Fibroblast of lung (primary cell): ENCODE measurements at places on chromosomes 4 and X. TPM values are rescaled to one million over a fixed set of nuclear protein-coding genes. Genes with fewer than 3 reads are reported as not detected.
A peak's percentile ranks its signal among the peaks of the same experiment; 100 is the strongest.

DNA sequence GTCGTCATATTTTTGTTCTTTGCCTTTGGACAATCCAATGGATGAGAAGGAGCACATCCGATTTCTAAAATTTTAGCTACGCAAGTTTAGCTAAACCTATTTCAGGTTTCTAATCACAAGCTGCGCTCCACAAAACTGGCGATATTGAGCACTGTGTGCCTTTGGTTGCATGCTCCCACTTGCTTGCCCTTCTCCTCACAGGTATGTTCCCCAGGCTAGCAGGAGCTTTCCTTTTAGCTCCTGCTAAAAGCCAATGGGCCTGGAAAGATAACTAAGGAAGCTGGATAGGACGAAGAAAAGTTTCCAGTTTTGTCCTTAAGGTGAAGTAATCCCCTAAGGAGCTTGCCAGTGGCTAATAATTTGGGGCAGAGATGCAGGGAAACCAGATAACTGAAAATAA is 975.2 kb downstream of the FSTL5 start:
- DNase-seq, result no peak

DNA sequence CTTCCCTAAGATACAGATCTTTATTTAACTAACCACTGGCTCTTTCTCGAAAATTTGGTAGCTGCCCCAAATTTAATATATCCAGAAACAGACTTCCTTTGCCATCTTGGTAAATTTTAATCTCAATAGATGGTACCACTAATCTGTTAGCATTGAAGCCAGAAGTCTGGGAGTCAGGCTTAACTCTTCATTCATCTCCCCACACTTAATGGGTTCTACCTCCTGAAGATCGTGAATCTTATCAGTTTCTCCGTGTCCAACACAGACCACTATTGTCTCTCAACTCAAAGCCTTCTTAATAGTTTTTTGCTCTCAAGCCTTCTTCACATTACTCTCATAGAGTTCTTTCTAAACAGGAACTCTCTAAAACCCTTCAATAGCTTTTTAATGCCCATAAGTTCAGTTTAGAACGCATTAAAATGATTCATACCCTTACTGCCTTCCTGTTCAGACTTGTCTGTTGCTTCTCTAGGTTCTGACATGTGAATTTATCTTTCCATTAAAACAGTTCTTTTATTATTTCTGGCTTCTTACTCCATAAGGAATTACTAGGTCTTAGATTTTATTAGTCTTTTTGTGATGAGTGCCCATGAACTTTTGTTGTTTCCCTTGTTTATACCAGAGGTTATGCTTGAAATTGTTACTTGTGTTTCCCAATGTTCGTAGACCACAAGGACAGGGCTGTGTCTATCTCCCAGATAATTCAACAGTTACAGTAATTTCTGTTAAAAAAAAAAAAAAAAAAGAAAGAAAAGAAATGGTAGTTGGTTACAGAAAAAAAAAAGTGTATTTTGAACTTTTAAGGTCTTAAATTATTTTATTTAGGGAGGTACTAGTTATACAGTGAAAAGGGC is 54.7 kb downstream of the SMARCAD1 start:
- no peak for DNase-seq

DNA sequence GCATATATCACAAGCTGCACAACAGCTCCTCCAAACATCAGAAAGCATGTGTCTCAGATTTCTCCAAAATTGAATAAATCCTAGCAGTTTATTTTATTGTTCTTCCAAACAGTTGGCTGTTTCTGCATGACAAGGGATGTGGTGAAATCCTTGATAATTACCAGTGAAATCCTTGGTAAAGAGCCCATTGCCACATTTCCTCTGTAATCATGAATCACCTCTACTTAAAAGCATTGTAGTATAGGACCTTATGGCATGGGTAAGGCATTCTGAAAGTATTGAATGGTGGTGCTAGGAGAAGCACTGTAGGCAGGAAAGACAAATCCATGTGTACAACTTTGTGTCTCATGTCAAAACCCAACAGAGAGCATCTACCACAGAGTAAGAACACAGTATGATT is 135.8 kb upstream of the NDST3 start:
- no peak for DNase-seq

DNA sequence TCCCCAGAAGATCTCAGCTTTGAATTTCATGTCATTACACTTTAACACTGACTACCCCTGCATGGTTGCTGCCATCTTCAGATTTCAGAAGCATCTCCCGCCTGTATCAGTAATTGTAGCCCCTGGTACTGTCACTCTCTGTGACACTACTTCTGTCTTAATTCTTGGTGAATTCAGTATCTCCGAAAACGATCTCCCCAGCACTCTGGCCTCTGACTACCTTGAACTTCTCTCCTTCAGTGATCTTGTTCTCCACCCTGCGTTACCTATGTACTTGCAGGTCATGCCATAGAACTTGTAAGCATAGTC is 53.8 kb upstream of the ABCG2 start:
- no peak for DNase-seq

DNA sequence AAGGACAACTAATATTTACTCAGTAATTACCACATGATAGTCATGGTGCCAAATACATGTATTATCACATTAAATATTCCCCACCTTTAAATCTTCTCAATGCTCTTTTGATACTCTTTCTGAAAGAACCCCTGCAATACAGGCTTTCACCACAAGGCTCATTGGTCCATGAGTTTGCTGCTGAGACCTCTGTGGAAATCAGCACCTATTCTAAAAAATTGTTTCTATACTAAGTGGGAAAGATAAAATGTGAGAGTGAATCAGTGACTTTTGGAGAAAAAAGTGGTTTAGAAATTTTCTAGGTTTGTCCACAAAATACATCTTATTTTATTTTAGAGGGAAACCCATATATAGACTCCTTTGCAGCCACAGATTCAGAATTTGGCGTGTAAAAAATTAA is 257.3 kb downstream of the ZIC3 start:
- DNase-seq, result no peak

GRCh38 chr4:4524364-4524763 is 17.5 kb downstream of the STX18 start:
- no peak for DNase-seq

DNA sequence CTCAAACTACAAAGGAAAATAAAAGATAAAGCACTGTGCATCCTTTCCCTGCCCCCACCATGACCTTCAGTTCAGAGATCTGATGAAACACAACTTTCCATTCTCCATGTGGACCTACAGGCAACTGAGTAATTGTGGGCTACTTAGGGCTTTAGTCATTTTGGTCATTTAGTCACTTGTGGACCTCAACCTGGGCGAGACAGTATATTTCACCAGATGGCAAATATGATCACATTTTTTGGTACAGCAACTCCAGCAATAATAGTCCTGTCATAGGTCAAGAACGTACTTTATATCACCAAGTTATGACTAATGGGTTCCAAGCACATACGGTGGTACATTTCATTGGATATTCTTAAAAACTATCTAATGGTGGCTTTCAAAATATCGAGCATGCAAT is 141.2 kb downstream of the PDGFC start:
- DNase-seq, result peak; percentile 60

- DNase-seq, result no peak
Measured at GRCh38 chrX:20585782-20586181, 319.1 kb upstream of the RPS6KA3 start.

GRCh38 chr4:70759627-70760026 is 37.9 kb downstream of the RUFY3 start:
- DNase-seq, result no peak

DNA sequence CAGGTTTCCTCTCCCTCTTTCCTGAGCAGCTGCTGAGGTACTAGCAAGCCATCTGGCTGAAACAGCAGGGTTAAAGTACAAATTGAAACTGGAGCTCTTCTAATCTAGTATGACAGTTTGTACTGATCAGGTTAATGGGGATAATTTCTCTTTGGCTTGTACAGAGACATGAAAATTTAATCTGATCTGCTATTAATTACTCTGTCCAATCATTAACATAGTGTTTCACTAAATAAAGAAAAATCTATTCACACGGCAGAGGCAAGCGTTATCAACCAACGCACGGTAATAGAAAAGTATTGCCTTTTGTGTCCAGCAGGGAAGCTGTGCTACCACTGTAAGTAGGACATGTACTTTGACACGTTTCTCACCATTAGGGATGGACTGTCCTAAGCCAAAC is 71.1 kb downstream of the IGSF1 start:
- DNase-seq, result no peak

GRCh38 chr4:47031751-47032404 is 511 bp downstream of the GABRB1 start:
- no peak for DNase-seq

DNA sequence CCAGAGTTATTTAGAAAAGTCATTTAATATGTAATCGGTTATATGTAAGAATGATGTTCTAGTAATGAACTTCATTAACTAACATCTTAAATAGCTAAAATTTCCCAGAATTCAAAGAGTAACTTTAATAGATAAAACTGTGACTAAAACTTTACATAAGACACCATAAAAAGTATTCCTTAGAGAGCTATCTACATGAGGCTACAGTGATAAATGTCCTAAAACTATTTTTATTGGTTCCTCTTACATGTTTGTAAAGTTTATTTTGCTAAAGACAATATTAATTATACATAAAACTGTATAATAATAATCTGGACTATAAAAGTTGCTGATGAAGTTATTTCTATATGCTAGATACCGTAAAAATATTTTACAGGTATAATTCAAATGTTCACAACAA is 897.7 kb upstream of the EPHA5 start:
- DNase-seq, result no peak

GRCh38 chrX:10607233-10607632 is 13.2 kb downstream of the MID1 start:
- DNase-seq, result no peak

- peak; percentile 51 for DNase-seq
Measured at GRCh38 chr4:165201806-165202205, 5.6 kb upstream of the KLHL2 start.

DNA sequence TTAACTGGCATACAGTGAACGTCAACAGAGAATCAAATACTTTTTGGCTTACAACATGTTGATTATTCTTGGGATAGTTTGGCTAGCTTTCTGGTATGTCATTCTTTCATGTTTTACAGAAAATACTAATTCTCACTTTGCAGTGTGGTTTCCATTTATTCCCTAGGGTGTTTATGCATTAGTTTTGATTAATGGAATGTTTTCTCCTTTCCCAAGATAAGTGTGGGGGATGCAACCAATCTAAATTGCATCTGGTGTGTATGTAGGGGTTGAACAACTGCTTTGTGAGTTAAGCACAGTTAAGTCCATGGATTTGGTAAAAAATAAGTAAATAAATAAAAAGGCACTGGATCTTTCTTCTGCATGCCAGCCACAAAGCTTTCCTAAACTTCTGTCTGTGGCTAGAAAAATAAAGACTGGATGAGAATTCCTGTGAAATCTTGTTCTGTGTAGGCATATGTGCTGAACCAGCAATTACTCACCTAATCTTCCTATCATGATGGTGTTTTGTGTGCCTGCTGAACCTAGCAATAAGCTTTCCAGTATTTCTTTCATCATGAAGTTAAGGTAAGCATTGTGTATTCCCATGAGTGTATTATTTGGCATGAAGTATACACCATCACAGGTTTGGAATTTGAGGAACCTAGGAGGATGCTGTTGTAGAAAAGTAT is 50.6 kb upstream of the TENM3 start:
- DNase-seq, result peak; percentile 93

DNA sequence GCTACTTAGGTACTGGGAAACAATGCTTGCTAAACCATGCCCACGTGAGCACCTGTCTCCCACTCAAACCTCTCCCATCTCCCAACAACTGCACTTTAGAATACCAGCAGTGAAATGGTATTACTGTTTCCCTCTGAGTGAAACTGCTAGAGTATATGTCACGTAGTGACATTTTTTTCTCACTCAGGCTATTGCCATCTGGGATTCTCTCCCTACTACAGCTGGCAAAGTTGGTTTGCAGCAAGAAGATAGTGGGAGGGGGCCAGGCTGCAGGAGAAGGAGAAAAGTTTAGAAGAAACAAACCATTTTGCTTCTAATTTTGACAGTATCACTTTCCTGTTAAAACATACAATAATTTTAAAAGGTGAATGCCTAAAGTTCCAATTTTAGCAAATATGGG is 358.3 kb downstream of the MAPK10 start:
- no peak for DNase-seq

- peak; percentile 56 for DNase-seq
Measured at GRCh38 chr4:119671205-119671604, 42.6 kb upstream of the PDE5A start.

DNA sequence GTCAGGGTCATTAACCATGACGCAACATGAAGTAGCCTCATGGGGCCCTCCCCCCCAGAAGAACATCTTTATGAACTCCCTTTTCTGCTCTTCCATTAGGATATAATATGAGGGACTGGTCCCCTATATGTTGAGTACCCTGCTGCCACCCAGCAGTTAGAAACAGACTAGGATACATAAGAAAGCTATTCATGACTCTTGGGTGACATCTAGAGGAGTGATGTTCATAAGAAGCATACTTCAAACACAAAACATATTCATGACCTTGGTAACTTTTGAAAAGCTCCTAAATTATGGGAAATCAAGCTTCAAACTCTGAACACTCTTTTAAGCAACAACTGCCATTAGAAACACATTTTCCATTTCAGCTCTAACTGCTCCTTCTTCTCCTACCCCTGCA is 155.2 kb upstream of the SPIN4 start:
- peak; percentile 58 for DNase-seq

DNA sequence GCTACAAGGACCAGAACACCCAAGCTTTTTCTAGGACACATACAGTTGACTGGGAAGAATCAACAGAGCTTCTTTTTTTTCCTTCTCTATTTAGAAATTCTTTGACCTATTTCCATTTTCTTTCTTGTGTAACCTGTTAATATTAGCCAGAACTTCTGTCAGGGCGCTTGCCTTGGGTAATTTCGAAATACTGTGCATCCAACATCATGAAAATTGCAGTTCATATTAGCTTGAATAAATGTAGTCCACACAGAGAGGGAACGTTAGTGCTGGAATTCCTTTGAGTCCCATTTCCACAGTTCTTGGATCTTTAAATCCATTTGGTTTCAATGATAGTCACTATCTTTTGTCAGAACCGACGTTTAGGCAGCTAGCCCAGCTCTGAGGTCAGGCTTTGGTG is 141.8 kb downstream of the MXRA5 start:
- DNase-seq, result no peak

GRCh38 chr4:184568770-184569169 is 80.5 kb downstream of the CASP3 start:
- no peak for DNase-seq

GRCh38 chr4:22850055-22850454 is 157.3 kb downstream of the GBA3 start:
- no peak for DNase-seq

- DNase-seq, result no peak
Measured at GRCh38 chrX:136261321-136261720, 10.1 kb upstream of the MAP7D3 start.

GRCh38 chr4:23324021-23324690 is 565.7 kb downstream of the PPARGC1A start:
- peak; percentile 86 for DNase-seq

GRCh38 chr4:128527946-128528576 is 240.4 kb upstream of the PGRMC2 start:
- peak; percentile 12 for DNase-seq

GRCh38 chr4:118834070-118834469 is 1.9 kb downstream of the SEC24D start:
- DNase-seq, result peak; percentile 44

CPLX1 gene
- 0.66 TPM in 1 of 2 replicates, not detected in the other for total RNA-seq

MTTP gene
- total RNA-seq, result 0.26 and 0.83 TPM in 2 replicates

ZCCHC12 gene
- under 0.01 TPM in 1 of 2 replicates, not detected in the other for total RNA-seq

MTNR1A gene
- not detected in 2 replicates for total RNA-seq

ABCG2 gene
- 0.51 and 1.3 TPM in 2 replicates for total RNA-seq

LINC00632 gene
- 2.1 and 6.9 TPM in 2 replicates for total RNA-seq

STK26 gene
- 2.0 and 2.8 TPM in 2 replicates for total RNA-seq
